Stimulated activated CD8-positive, alpha-beta memory T cell treated with anti-CD3 and anti-CD28 coated beads, Interleukin-4, amount 100 ng/mL, for 48 hours (primary cell): ENCODE measurements at places on chromosomes 2 and 18.

- peak; percentile 16 for DNase-seq
These were observed 20.9 kb upstream of the KCNF1 start for GRCh38 chr2:10890706-10891270.

DNA sequence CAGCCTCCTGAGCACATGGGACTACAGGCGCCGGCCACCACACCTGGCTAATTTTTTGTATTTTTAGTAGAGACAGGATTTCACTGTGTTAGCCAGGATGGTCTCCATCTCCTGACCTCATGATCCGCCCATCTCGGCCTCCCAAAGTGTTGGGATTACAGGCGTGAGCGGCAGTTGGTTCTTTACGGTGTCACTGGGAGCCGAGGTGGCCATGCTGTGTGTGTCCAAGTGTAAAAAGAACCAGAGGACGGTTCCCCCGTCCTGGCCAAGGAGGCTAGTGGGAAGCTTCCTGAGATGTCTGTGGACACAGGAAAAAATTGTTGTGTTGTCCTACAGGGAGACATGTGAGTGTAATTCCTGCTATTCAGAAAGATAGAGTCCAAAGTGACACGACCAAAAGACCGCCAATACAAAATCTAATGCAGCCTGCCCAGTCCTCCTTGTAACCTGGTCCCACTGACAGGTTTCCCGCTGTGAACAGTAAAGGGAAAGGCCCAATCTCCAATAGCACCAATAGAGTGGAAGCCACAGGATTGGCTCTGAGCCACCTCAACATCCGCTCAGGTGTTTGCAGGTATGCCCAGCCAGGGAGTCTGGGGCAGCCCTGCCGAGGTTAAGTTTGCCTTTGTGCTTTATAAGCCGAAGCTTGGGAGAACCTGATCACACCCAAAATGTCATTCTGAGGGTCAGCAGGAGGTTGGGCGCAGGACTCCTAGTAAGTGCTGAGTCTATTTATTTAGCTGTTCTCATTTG lies 40.6 kb downstream of the NCK2 start:
- DNase-seq = no peak

- no peak for DNase-seq
These were observed 190.1 kb downstream of the CTNNA2 start for GRCh38 chr2:79702905-79703304.

GRCh38 chr2:181723731-181724130 lies 43.4 kb upstream of the NEUROD1 start:
- DNase-seq = no peak

DNA sequence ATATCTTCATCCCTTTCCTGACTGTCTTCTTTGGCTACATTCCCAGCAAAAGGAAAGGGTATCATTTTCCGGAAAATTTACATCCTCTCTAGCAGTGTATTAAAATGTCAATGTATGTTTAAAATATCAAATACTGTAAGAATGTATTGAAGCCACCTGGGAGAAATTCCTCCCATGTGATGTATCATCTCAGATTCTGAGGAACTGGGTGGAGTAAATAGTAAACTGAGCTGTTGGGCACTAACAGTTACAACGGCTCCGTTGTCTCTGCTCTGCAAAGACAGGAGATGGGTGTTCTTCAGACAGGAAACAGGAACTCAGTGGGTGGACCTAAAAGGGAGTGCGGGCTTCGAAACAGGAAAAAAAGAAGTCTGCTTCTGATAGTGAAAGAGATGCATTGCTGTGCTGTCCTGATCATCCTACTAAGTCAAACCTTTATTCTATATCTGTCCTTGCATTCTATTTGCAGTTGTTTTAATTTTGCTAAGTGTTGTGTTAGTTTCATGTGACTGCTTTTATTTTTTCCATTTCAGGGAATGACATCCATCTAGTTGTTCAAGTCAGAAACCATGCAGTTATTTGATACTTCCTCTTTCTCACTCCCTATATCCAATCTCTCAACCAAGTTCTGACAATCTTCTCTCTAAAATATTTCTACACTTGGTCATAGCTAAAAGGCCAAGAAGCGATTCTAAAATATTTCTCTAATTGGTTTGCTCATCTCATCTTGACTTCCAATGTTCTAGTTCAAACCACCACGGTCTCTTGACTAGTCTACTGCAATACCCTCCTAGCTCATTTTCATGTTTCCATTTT lies 19.4 kb downstream of the DOK1 start:
- no peak for DNase-seq

DNA sequence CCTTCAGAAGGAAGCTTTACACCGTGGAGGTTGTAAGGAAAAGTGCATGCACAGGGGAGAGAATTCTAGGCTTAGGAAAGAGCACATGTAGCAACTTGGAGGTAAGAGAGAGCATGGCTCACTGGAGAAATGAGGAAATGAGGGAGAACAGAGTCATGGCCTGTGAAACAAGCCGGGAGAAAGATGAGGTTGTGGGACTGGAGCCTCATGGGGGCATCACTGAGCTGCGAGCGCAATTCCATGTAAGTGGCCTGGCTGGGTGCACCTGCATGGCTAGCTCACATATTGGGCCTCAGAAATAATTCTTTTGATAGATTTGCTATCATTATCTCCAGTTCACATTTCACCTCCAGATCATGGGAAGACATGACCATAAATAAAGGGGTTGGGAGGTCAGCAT lies 785.5 kb upstream of the RAB6C start:
- DNase-seq = no peak

GRCh38 chr2:74278176-74278575 lies 65.0 kb downstream of the SLC4A5 start:
- DNase-seq = no peak

GRCh38 chr2:184906709-184907108 lies 308.4 kb downstream of the ZNF804A start:
- DNase-seq = no peak

DNA sequence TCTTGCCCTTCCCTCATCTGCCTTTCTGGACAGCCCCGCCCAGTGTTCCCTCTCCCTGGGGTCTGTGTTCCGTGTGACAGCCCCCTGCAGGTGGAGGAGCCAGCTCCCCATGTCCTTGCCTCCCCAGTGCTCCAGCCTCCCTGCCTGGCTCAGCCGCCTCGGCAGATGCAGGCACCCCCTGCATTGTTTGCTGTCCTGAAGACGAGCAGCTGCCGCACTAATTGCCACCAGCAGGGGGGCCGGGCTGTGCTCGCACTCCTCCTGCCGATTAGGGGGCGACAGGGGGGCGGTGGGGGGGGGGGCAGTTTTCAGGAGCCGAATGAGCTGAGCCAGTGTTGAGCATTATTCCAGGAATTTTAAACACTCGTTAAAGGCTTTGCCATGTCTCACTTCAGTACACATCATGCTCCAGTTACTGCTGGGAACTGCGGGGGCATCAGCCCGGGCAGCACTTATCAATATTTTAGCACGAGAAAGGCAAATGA lies 23.3 kb downstream of the SIX3 start:
- DNase-seq = no peak

DNA sequence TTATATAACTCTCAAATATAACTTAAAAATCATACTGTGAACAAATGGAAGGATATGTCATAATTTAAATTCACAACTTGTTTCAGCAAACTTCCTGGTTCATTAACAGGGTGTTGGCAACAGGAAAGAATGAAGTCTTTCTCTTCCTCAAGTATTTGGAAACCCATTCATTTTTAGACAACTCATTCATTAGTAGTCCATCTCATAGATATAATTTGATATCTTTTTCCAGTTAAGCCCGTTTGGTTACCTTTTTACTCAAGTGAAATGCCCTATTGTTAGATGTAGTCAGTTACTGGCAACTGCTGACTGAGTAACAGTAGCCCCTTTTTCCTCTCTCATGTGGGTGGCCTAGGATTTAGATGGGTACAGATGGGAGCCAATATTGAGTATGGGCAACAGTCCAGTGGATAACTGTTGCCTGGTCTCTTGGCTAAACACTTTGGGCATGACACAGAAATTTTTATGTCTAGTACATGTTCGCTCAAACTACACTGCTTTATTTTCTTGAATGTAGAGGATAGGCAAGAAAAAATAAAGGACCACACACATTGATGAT lies 4.6 kb upstream of the UGP2 start:
- DNase-seq = no peak

DNA sequence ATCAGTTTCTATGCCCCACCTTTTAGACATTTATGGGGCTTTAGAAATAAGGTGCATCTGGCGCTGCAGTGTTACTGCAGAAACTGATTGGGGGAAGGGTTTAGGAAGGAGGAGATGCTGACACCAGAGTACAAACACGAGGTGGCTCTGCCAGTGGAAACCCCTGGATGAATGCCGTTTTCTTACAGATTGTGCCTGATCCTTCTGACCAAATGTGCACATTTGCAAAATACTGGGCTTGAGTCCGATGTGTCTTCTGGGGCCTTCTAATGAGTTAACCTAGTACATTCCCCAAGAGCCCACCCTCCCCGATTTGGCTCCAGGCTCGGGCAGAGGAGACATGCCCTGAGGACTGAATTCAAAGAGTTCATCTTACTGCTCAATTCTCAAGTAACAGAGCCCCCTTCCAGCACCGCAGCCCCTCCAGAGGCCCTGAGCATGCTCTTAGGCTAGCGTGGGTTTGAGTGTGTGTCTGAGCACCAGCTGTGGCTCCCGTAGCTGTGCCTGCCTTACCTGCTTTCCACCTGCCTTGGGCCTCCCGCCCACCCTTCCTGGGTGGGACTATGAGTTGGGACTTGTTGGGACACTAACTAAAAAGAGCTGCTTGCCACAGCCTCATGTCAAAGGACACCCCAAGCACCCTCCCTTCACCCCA lies 116.7 kb upstream of the COPS8 start:
- DNase-seq = no peak

DNA sequence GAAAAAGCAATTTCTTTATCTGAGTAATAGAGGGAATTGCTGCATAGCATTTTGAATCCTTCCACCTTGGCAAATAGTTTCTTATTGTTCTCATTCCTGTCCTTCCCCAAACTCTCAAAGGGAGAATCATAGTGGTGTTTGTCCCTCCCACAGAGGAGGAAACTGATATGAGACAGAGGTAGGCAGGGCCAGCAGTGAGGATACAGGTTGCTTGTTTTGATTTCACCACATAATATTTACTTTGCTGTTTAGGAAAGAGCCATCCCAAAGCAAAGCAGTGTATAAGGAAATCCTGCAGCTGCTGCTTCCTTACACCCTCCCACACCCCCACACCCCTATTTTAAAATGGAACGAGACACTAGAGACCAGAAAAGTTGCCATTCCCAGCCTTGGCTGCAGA lies 195.3 kb downstream of the SETBP1 start:
- no peak for DNase-seq

DNA sequence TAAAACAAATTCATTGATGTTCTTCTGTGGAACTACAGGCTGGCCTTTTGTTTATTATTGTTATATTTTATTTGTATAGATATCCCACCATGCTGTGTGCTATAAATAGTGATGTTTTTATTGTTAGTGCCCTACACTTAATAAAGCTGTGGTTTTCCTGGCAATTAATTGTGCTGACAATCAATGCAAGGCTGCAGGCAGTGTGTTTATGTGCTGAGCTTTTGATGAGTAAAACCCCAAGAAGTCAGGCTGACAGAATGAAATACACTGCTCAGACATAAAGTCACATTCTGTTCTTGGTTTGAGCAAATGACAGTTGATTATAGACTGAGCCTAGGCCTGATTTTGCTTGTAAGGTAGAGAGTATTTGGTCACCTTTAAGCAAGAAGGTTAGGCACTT lies 362.7 kb downstream of the CPS1 start:
- DNase-seq = no peak

- DNase-seq = no peak
These were observed 104.3 kb downstream of the COLEC12 start for GRCh38 chr18:396251-396555.

DNA sequence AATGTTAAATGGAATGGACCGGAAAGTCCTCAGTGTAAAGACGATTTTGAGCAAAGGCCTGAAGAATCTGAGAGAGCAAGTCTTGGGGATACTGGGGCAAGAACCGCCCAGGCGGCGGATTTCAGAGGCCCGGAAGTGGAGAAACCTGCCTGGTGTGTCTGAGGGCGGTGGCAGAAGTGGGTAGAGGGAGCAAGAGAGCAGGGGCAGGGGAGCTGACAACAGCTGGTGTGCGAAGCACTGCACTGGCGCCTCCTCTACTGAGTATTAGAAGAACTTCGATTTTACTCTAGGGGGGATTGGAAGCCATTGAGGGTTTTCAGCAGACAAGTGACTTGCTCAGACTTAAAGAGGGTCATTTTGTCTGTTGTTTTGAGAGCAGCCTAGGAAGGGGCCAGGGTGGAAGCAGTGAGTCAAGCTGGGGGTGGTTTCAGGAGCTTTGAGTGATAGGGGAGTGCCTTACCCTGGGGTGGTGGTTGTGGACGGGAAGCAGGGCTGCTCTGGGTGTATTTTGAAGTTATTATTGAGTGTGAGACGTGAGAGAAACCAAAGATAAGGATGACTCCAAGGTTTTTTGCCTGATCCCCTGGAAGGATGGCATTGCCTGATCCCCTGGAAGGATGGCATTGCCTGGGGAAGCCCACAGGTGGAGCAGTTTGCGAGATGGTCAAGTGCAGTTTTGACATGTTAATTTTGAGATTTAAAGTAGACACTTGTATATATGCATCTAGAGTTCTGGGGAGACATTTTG lies 52.5 kb downstream of the ZNF236 start:
- peak; percentile 66 for DNase-seq

- no peak for DNase-seq
These were observed 90.5 kb downstream of the GALNT1 start for GRCh38 chr18:35671966-35672603.

GRCh38 chr2:167508709-167509108 lies 620.4 kb downstream of the XIRP2 start:
- no peak for DNase-seq

- DNase-seq = no peak
These were observed 36.2 kb upstream of the BMP10 start for GRCh38 chr2:68907232-68907919.

GRCh38 chr2:188309364-188309763 lies 17.7 kb downstream of the GULP1 start:
- no peak for DNase-seq

GRCh38 chr2:120343100-120343432 lies 2.9 kb upstream of the INHBB start:
- no peak for DNase-seq

GRCh38 chr2:25387876-25388449 lies 46.2 kb upstream of the DNMT3A start:
- no peak for DNase-seq

GRCh38 chr2:25833566-25833965 lies 44.7 kb downstream of the ASXL2 start:
- no peak for DNase-seq

DNA sequence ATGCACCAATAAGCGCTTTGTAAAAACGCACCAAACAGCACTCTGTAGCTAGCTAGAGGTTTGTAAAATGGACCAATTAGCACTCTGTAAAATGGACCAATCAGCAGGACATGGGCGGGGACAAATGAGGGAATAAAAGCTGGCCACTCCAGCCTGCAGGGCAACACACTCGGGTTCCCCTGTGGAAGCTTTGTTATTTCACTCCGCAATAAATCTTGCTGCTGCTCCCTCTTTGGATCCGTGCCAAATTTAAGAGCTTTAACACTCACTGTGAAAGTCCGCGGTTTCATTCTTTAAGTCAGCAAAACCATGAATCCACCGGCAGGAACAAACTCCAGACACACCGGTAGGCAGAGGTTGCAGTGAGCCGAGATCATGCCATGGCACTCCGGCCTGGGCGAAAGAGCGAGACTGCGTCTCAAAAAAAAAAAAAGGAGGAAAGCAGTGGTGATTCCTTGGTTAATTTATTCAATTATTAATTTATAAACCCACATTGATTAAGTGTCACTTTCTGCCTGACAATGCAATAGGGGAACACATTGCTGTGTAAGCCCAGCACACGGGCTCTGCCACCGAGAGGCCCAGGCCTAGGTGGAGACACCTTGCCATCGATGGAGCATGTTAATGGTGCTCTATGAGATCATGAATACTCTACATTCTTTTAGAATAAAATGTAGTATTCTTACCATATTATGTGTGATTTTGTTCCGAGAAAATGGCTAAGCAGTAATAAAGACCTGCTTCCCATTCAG lies 687.6 kb upstream of the HS6ST1 start:
- DNase-seq = no peak
